Mesenteric fat pad (tissue), 1 donor: ENCODE measurements at places on chromosomes 16 and 17. TPM values are rescaled to one million over a fixed set of nuclear protein-coding genes. Genes with fewer than 3 reads are reported as not detected.

EXOC7 gene
- total RNA-seq, result 117 TPM

TEKT1 gene
- not detected for total RNA-seq

RNF227 gene
- total RNA-seq, result 0.80 TPM

TBC1D3K gene
- total RNA-seq, result not detected

HOXB13 gene
- total RNA-seq, result not detected

SERPINF2 gene
- total RNA-seq, result 29.3 TPM

CIBAR2 gene
- not detected for total RNA-seq
